ENCODE measurements at places on chromosomes 11 and 22. TPM values are rescaled to one million over a fixed set of nuclear protein-coding genes. Genes with fewer than 3 reads are reported as not detected.

PTGDR2 gene
- 2.2 TPM for total RNA-seq

PLAAT5 gene
- total RNA-seq, result 0.16 TPM

- no peaks in the 10 kb centered on the region for H3K27me3 ChIP-seq
- no peak overlapping the region for H3K27ac ChIP-seq
- H3K4me1 ChIP-seq, result no peaks in the 10 kb centered on the region
- no peak overlapping the region for H3K4me3 ChIP-seq
- H3K36me3 ChIP-seq, result no peaks in the 10 kb centered on the region
Observed at GRCh38 chr11:87259736-87260135, 222.0 kb downstream of the TMEM135 start.

GRCh38 chr11:114298710-114299109, 2.5 kb downstream of the NNMT start:
- no peak overlapping the region for H3K27ac ChIP-seq
- no peak overlapping the region for H3K4me3 ChIP-seq
- peaks cover 6% of the 10 kb centered on the region for H3K27me3 ChIP-seq
- no peak for DNase-seq
- H3K4me1 ChIP-seq, result no peaks in the 10 kb centered on the region

GRCh38 chr11:8532475-8532874, 61.6 kb downstream of the STK33 start:
- DNase-seq, result no peak
- H3K4me3 ChIP-seq, result no peak overlapping the region
- peaks cover 3% of the 10 kb centered on the region for H3K27me3 ChIP-seq
- no peaks in the 10 kb centered on the region for H3K4me1 ChIP-seq
- no peaks in the 10 kb centered on the region for H3K36me3 ChIP-seq
- no peak overlapping the region for H3K27ac ChIP-seq

GRCh38 chr11:64400102-64400501, 41.1 kb downstream of the RPS6KA4 start:
- no peaks in the 10 kb centered on the region for H3K4me1 ChIP-seq
- no peak overlapping the region for H3K27ac ChIP-seq
- no peak for DNase-seq
- no peak overlapping the region for H3K4me3 ChIP-seq
- no peaks in the 10 kb centered on the region for H3K27me3 ChIP-seq

- H3K27ac ChIP-seq, result no peak overlapping the region
- peaks cover 32% of the 10 kb centered on the region for H3K27me3 ChIP-seq
- no peaks in the 10 kb centered on the region for H3K4me1 ChIP-seq
- DNase-seq, result no peak
- H3K4me3 ChIP-seq, result no peak overlapping the region
Observed at GRCh38 chr22:48474881-48475280, 1352.8 kb downstream of the BRD1 start.

GRCh38 chr11:123416566-123416965, 13.5 kb upstream of the GRAMD1B start:
- H3K4me3 ChIP-seq, result no peak overlapping the region
- H3K4me1 ChIP-seq, result no peaks in the 10 kb centered on the region
- no peak overlapping the region for H3K27ac ChIP-seq
- no peak for DNase-seq

- no peaks in the 10 kb centered on the region for H3K36me3 ChIP-seq
- H3K4me1 ChIP-seq, result peaks cover 9% of the 10 kb centered on the region
- no peak overlapping the region for H3K27ac ChIP-seq
- no peak overlapping the region for H3K4me3 ChIP-seq
- H3K27me3 ChIP-seq, result peaks cover 4% of the 10 kb centered on the region
Observed at GRCh38 chr22:38924347-38924952, 33.0 kb upstream of the APOBEC3A start.

DNA sequence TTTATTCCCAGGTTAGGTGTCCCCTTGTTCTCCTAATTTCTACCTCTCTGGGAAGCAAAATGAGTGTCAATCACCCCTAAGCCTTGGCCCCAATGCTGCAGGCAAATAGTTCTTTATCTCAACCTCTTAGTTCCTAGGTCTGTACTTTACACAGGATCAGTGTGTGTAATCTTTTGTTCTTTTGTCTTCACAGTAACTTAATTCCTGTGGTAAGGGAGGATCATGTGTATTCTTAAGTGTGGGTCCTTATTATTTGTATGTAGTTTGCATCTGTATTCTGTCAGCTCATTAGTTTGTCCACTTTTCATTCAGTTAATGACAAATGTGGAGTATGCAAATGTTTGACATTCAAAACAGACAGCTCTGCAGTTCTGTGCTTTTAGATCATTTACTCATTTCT, 166.7 kb downstream of the FAT3 start:
- H3K27me3 ChIP-seq, result no peaks in the 10 kb centered on the region
- no peaks in the 10 kb centered on the region for H3K36me3 ChIP-seq
- no peak overlapping the region for H3K27ac ChIP-seq
- H3K4me3 ChIP-seq, result no peak overlapping the region
- no peaks in the 10 kb centered on the region for H3K4me1 ChIP-seq

- peaks cover 72% of the 10 kb centered on the region for H3K4me1 ChIP-seq
- H3K36me3 ChIP-seq, result no peaks in the 10 kb centered on the region
- H3K27me3 ChIP-seq, result no peaks in the 10 kb centered on the region
Observed at GRCh38 chr11:63880403-63880790, 36.6 kb downstream of the RCOR2 start.

DNA sequence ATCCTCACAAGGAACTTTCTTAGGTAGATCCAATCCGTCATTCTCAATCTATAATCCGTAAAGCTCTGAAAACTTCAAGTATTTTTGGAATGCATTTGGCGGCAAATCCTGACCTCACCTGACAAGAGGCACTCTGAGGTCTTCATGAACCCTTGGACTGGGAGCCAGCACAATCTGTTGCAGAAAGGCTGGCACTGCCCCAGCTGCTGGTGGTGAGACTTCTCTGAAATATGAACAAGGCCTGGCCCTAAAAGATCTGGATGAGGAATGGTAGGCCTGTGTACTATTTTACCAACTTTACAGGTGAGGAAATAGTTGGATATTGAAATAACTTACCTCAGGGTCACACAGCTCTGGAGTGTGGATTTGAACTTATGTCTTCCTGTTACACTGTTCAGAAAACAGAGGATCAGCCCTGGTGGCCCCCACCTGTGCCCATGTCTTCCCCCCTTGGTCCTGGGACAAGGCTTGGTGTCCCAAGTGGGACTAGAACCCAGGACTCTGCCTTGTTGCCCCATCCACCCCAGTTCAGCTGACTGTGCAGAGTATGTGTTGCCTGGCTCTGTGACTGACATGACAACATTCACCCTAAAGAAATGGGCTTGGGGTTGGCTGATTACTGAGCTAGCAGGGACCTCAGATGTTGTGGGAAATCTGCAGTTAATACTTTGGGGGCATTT, 471.4 kb downstream of the MN1 start:
- no peaks in the 10 kb centered on the region for H3K4me1 ChIP-seq
- peaks cover 8% of the 10 kb centered on the region for H3K27me3 ChIP-seq
- no peak overlapping the region for H3K27ac ChIP-seq
- DNase-seq, result no peak

GRCh38 chr11:86940122-86940777, 14.9 kb downstream of the FZD4 start:
- H3K27ac ChIP-seq, result no peak overlapping the region
- H3K4me3 ChIP-seq, result no peak overlapping the region
- H3K36me3 ChIP-seq, result no peaks in the 10 kb centered on the region
- no peaks in the 10 kb centered on the region for H3K27me3 ChIP-seq
- no peaks in the 10 kb centered on the region for H3K4me1 ChIP-seq

DNA sequence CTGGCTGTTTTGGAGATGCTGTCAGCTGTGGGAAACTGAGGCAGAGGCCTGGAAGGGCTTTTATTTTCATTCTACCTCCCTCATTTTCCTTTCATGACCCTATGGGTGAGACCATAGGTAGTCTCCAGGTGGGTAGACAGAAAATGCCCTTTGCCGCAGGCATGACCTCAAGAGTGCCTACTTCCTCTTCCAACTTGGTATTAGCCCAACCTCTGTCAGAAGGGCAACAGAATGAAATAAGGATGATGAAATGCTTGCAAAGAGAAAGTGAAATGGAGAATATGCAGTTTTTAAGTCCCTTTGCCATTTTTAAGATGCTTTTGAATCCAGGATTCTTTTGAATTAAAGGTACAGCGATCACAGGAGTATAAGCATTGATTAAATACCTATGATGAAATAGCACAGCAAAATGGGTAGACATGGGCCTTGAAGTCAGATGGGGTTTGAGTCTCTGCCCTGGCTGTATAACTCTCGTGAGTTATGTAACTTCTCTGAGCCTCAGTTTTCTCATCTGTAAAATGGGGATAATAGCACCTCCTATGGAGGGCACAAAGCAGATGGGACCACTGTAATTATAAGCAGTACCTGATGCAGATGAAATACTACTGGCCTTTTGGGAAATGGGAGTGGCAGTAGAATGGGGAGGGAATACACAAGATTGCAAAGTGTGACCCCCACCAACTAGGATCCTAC, 3.7 kb downstream of the ASPHD2 start:
- no peaks in the 10 kb centered on the region for H3K27me3 ChIP-seq
- no peaks in the 10 kb centered on the region for H3K36me3 ChIP-seq
- H3K4me1 ChIP-seq, result peaks cover 32% of the 10 kb centered on the region
- DNase-seq, result no peak
- H3K4me3 ChIP-seq, result no peak overlapping the region

GRCh38 chr11:94767701-94768601, at the start of gene AMOTL1:
Gene AMOTL1, plus strand, starts transcription at chr11:94768356. Its CDS starts 156 bp downstream, at chr11:94768512.
- H3K4me3 ChIP-seq, result peak within 1 kb of the TSS; percentile 87
- DNase-seq, result peak; percentile 3
- peaks cover 28% of the 10 kb centered on the region for H3K27me3 ChIP-seq

GRCh38 chr11:125091247-125091876, 20.1 kb downstream of the TMEM218 start:
- DNase-seq, result no peak
- no peaks in the 10 kb centered on the region for H3K27me3 ChIP-seq
- peaks cover 12% of the 10 kb centered on the region for H3K36me3 ChIP-seq
- no peaks in the 10 kb centered on the region for H3K4me1 ChIP-seq

DNA sequence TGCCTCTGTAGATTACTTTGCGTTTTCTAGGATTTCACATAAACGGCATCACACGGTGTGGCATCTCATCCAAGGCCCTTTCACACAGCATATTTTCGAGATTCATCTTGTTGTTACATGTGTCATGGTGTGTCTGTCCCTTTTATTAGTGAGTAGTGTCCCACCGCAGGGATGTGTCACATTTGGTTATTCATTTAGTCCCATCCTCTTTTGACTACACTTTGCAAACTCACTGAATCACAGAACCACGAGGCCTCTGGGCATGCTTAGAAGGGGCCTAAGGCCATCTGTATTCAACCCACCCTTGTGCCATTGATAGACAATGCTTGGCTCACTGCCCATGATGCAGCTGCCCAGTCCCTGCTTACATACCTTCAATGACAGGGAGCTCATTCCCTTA, 4.2 kb upstream of the RAC2 start:
- no peak overlapping the region for H3K4me3 ChIP-seq
- peaks cover 7% of the 10 kb centered on the region for H3K4me1 ChIP-seq
- H3K36me3 ChIP-seq, result no peaks in the 10 kb centered on the region
- H3K27ac ChIP-seq, result no peak overlapping the region

GRCh38 chr11:76277298-76278175, 71.2 kb upstream of the WNT11 start:
- no peak overlapping the region for H3K27ac ChIP-seq
- H3K4me3 ChIP-seq, result no peak overlapping the region
- no peaks in the 10 kb centered on the region for H3K27me3 ChIP-seq
- no peaks in the 10 kb centered on the region for H3K36me3 ChIP-seq
- no peak for DNase-seq
